Peyer's patch (tissue), 4 donors: ENCODE measurements at places on chromosomes 5 and 9. TPM values are rescaled to one million over a fixed set of nuclear protein-coding genes. Genes with fewer than 3 reads are reported as not detected.
A peak's percentile ranks its signal among the peaks of the same experiment; 100 is the strongest.

GRCh38 chr9:94687451-94687850, 39.0 kb upstream of the AOPEP start:
- H3K27me3 ChIP-seq, result no peaks in the 10 kb centered on the region
- H3K4me1 ChIP-seq, result no peaks in the 10 kb centered on the region
- DNase-seq, result no peak
- H3K36me3 ChIP-seq, result no peaks in the 10 kb centered on the region

KIF20A gene
- 8.1 TPM for total RNA-seq

STXBP1 gene
- 16.9 TPM for total RNA-seq

TRAF1 gene
- 14.0 TPM for total RNA-seq

GHR gene
- total RNA-seq, result 12.4 TPM

- peak overlapping the region; percentile 23 for H3K27ac ChIP-seq
- no peaks in the 10 kb centered on the region for H3K36me3 ChIP-seq
- no peak for DNase-seq
- no peaks in the 10 kb centered on the region for H3K27me3 ChIP-seq
- no peak overlapping the region for H3K4me3 ChIP-seq
Measured at GRCh38 chr9:76619197-76619596, 145.0 kb upstream of the PCA3 start.

GRCh38 chr5:9869616-9870288, 239.6 kb upstream of the TAS2R1 start:
- H3K27ac ChIP-seq, result no peak overlapping the region
- DNase-seq, result no peak
- no peaks in the 10 kb centered on the region for H3K4me1 ChIP-seq
- H3K36me3 ChIP-seq, result no peaks in the 10 kb centered on the region
- H3K4me3 ChIP-seq, result no peak overlapping the region

GRCh38 chr5:154369682-154370081, 76.1 kb upstream of the SAP30L start:
- H3K27ac ChIP-seq, result no peak overlapping the region
- H3K27me3 ChIP-seq, result no peaks in the 10 kb centered on the region
- no peaks in the 10 kb centered on the region for H3K4me1 ChIP-seq
- no peaks in the 10 kb centered on the region for H3K36me3 ChIP-seq

DNA sequence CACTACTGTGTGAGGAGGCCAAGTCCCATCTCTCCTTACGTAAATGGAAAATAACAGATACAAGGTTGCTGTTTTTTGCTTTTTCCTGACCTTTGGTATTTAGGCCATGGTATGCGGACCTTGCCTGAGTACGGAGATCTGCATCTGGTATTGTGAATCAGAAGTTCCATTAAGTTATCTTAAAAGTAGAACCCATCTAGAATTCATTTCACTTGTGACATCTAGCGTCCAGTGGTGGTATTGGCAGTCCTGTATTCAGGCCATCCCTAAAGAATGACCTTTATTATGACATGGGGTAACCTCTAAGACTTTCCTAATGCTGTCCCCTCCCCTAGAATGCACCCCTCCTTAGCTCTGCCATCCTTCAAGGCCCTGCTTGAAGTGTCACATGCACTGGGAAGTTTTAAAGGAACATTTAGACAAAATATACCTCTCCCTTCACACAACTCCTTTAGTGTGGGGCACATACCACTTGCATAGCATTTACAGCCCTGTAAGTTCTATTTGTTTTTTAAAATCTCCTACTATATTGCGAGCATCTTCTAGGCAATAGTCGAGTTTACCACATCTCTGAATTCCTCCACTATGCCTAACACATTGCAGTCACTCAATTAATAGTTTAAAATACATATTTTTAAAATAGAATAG, 1.9 kb upstream of the SPDL1 start:
- no peak for DNase-seq
- no peaks in the 10 kb centered on the region for H3K36me3 ChIP-seq
- H3K27me3 ChIP-seq, result no peaks in the 10 kb centered on the region
- H3K4me1 ChIP-seq, result no peaks in the 10 kb centered on the region
- no peak overlapping the region for H3K27ac ChIP-seq

DNA sequence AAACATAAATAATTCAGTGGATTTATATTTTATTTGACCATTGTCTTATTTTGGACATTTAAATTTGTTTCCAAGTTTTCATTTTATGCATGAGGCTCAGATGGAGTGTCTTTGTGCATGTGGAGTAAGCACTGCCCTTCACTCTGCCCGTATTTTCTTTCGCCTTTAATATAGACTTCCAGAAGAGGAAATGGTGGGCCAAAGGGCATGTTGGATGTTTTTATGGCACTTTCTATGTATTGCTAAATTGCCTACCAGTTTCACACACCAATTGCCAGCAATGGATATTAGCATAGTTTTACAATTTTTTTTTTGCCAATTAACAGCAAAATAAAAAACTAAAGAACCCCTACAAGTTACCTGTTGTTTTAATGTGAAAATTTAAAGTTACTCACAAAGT, 38.4 kb downstream of the ZSWIM6 start:
- no peak for DNase-seq
- no peaks in the 10 kb centered on the region for H3K27me3 ChIP-seq
- H3K4me3 ChIP-seq, result no peak overlapping the region
- H3K36me3 ChIP-seq, result no peaks in the 10 kb centered on the region
- H3K27ac ChIP-seq, result no peak overlapping the region

GRCh38 chr9:104608336-104608735, 2.9 kb upstream of the OR13C2 start:
- H3K27me3 ChIP-seq, result no peaks in the 10 kb centered on the region
- no peaks in the 10 kb centered on the region for H3K36me3 ChIP-seq
- H3K4me3 ChIP-seq, result no peak overlapping the region
- DNase-seq, result no peak
- no peak overlapping the region for H3K27ac ChIP-seq

FAM219A gene
- 12.1 TPM for total RNA-seq

GRCh38 chr9:5786370-5787127, 46.4 kb downstream of the ERMP1 start:
- peaks cover 2% of the 10 kb centered on the region for H3K36me3 ChIP-seq
- H3K27ac ChIP-seq, result no peak overlapping the region
- H3K27me3 ChIP-seq, result no peaks in the 10 kb centered on the region
- no peak for DNase-seq
- no peaks in the 10 kb centered on the region for H3K4me1 ChIP-seq

DNA sequence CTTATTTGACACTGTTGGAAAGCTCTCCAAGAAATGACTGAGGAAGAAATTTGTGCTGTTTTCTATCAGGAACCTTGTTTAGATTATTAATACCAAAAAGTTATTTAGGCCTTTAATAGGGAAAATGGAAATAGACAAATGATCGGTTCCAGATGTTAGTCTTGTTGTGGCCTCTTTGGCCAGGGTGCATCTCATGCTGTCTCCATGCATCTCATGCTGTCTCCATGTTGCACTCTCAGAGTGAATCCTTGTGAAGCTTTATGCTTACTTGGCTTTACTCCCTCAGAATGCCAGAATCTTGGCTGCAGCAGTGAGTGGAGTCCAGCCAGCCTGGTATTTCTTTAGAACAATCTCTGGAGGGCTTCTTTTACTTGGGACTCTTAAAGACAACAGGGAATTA, 185.5 kb downstream of the ARHGAP26 start:
- H3K27ac ChIP-seq, result no peak overlapping the region
- no peak overlapping the region for H3K4me3 ChIP-seq
- no peak for DNase-seq
- no peaks in the 10 kb centered on the region for H3K36me3 ChIP-seq

GRCh38 chr9:128495296-128495695, 9.2 kb upstream of the GLE1 start:
- H3K4me1 ChIP-seq, result no peaks in the 10 kb centered on the region
- peaks cover 53% of the 10 kb centered on the region for H3K36me3 ChIP-seq
- H3K4me3 ChIP-seq, result no peak overlapping the region
- H3K27me3 ChIP-seq, result no peaks in the 10 kb centered on the region
- H3K27ac ChIP-seq, result no peak overlapping the region

DNA sequence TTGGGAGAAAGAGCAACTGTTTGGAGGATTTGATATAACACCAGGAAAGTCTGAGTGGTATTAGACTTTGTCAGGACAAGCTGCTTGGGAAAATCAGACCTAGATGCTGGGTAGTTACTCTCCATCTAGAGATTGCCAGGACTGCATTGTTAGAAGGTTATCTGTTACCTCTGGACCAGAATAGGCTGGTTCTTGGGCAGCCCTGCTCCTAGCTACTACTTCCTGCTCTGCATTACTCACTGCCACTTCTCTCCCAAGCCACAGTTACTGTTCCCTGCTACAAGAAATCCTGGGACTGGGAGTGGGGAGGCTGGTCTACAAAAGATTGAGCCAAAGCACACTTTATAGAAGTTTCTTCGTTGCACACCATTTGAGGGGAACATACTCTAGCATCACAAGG, 95.5 kb upstream of the KCNN2 start:
- H3K36me3 ChIP-seq, result no peaks in the 10 kb centered on the region
- no peak overlapping the region for H3K27ac ChIP-seq
- no peaks in the 10 kb centered on the region for H3K4me1 ChIP-seq
